Epithelial cell of proximal tubule (primary cell): ENCODE measurements at places on chromosomes 5 and 9. TPM values are rescaled to one million over a fixed set of nuclear protein-coding genes. Genes with fewer than 3 reads are reported as not detected.
A peak's percentile ranks its signal among the peaks of the same experiment; 100 is the strongest.

DNA sequence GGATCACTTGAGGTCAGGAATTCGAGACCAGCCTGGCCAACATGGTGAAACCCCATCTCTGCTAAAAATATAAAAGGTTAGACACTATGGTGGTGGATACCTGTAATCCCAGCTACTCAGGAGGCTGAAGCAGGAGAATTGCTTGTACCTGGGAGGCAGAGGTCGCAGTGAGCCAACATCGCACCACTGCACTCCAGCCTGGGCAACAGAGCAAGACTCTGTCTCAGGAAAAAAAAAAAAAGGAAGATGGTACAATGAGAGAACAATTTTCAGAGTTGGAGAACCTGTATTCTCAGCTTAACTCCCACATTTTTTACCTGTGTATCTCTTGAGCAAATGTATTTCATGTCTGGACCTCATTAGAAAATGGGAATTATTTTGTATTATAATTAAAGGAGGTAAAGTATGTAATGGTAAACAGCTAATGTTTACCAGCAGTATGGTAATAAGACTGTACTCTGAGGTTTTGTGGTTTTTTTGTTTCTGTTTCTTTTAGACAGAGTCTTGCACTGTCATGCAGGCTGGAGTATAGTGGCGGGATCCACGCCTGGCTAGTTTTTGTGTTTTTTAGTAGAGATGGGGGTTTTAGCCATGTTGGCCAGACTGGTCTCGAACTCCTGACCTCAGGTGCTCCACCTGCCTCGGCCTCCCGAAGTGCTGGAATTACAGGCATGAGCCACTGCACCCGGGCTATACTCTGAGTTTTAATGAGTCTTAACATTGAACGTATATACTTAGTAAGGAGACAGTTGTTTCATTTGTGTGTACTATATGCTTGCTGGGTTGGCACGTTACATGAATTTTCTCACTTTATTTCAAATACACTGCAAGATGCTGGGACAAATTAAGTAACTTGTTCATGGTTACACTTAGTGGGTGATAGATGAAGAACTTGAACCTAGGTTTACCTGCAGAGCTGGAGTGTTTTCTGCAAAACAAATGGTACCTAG is 16.2 kb downstream of the UHRF2 start:
- DNase-seq: no peak

Gene ITK
- total RNA-seq: 0.29 TPM in 1 of 2 replicates, not detected in the other

DNA sequence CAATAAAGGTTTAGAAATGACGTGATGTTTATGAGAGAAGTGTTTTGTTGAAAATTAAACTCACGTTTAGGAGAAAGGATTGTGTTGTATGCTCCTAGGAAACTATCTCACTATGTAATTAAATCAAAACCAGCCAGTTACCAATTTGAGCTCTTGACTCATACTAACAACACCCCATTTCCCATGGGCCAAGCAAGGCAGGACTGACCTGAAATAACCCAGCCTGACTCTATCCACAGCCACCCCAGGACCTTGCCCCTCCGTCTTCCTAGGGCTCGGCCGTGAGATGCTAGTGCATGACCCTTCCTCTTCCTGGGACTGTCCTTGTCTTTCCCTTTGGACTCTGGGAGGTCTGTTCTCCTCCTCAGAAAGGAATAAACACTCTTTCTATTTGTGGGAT is 16.4 kb downstream of the TLR4 start:
- DNase-seq: no peak

Gene LCN2
- 45.7 and 106 TPM in 2 replicates for total RNA-seq

Gene SLC36A2
- total RNA-seq: not detected in 2 replicates

Gene FGF10
- total RNA-seq: not detected in 2 replicates

- DNase-seq: no peak
Measured at GRCh38 chr9:31188496-31188895, 1195.9 kb upstream of the ACO1 start.

DNA sequence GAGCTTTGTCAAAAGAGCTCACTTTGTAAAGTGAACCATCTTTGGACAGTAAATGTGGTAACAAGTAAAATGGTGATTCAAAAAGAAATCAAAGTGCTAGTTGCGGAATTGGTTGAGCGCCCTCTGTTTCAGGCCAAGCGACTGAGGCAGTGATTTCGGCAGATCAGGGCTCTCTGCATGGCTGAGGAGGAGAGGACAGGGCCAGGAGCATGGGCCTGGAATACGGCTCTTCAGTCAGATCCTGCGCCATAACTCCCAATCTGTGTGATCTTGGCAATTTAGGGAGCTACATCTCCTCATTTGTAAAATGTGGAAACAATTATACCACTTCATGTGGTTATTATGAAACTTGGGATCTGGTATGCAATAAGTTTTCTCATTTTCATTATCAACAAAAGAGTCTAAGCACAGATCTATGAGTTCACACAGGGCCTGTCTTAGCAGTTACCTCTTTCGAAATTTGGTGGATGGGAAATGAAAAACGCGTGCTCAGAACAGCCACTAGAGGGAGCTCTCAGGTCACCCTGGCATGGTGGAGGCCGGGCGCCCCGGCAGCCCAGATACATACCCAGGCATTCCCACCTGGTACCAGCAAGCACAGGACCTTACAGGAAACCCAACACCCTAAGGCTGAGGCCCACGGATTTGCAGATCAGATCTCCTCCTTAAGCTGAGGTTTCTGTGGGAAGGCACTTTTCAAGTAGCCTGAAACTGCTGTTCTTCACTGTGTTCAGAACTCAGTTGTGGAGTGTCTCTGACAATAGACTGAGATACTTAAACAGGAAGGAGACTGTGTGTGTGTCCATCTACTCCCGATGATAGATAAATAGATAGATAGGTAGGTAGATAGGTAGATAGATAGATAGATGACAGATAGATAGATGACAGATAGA is 303.7 kb downstream of the RAB3C start:
- DNase-seq: no peak

GRCh38 chr5:5523066-5523505 is 100.6 kb downstream of the ICE1 start:
- no peak for DNase-seq

Gene SPATA31A7
- total RNA-seq: not detected in 2 replicates

- DNase-seq: no peak
Measured at GRCh38 chr9:102950346-102950745, 44.8 kb upstream of the CYLC2 start.

Gene ACER2
- total RNA-seq: 1.3 and 4.1 TPM in 2 replicates

DNA sequence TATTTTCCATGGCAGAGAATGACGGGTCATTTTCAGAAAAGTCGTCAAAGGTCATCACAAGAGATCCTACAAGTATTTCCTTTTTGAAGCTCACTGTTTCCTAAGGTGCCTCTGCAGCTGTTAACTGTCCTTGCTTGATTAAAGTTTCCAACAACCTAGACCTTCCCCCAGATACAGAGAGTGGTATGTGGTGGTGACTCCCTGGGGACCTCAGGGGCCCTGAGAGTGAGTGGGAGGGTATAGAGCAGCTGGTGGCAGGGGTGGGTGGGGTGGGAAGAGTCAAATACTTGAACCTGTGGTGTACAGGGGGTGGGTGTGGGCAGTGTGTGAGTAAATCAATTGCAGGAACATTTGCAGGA is 1.6 kb upstream of the CD72 start:
- no peak for DNase-seq

DNA sequence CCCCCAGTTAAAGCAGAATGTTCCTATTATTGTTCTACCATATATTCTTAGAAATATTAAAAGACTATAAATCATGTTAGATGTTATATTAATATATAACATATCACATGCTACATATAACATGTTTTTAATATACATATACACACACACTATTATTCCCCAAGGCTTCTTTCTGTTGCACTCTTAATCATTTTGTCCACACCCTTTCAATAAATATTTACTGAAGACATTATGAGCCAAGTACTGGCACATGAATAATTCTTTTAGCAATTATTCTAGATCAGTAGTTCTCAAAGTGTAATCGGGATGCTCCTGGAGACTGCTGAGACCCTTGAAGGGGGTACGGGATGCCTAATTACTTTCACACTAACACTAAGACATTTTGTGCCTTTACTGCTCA is 143.9 kb downstream of the GNAQ start:
- no peak for DNase-seq

GRCh38 chr9:70412832-70413463 is 1.5 kb downstream of the KLF9 start:
- DNase-seq: no peak

Gene VDAC1
- 295 and 368 TPM in 2 replicates for total RNA-seq

Gene PCDHA11
- not detected in 2 replicates for total RNA-seq

GRCh38 chr5:132254321-132254977 is 3.0 kb upstream of the PDLIM4 start:
- no peak for DNase-seq

GRCh38 chr5:117947121-117947520 is 1041.2 kb downstream of the DTWD2 start:
- DNase-seq: no peak

Gene UBTD2
- total RNA-seq: 15.1 and 25.2 TPM in 2 replicates

Gene GABRG2
- total RNA-seq: not detected in 2 replicates

DNA sequence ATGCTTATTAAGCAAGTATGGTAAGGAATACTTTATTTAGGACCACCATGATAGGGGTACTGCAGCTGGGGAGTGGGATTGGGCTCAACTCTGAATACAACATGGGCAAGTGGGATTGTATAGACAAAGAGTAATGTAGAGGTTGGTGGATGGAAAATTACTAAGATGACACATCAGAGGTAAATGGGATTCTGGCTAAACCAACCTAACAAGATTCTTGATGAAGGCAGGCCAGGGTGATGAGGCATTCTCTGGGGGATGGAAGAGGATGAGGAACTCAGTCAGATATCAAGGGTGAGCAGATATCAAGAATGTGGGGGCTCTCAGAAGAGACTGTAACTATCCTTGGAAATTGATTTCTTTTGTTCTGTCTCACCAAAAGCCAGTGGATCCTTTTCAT is 107.2 kb downstream of the NMUR2 start:
- no peak for DNase-seq

Gene HARS1
- 83.0 and 123 TPM in 2 replicates for total RNA-seq

- no peak for DNase-seq
Measured at GRCh38 chr5:153714798-153715197, 224.3 kb downstream of the GRIA1 start.

Gene SPAAR
- 0.29 TPM in 1 of 2 replicates, not detected in the other for total RNA-seq

Gene CD72
- 0.51 and 1.2 TPM in 2 replicates for total RNA-seq

GRCh38 chr5:170361116-170361515 is 28.1 kb downstream of the KCNMB1 start:
- DNase-seq: no peak

- no peak for DNase-seq
Measured at GRCh38 chr9:17532461-17532860, 46.4 kb upstream of the SH3GL2 start.

- peak; percentile 41 for DNase-seq
Measured at GRCh38 chr5:81948349-81948748, 23.5 kb upstream of the ATG10 start.

Gene DMGDH
- 0.80 and 1.9 TPM in 2 replicates for total RNA-seq

DNA sequence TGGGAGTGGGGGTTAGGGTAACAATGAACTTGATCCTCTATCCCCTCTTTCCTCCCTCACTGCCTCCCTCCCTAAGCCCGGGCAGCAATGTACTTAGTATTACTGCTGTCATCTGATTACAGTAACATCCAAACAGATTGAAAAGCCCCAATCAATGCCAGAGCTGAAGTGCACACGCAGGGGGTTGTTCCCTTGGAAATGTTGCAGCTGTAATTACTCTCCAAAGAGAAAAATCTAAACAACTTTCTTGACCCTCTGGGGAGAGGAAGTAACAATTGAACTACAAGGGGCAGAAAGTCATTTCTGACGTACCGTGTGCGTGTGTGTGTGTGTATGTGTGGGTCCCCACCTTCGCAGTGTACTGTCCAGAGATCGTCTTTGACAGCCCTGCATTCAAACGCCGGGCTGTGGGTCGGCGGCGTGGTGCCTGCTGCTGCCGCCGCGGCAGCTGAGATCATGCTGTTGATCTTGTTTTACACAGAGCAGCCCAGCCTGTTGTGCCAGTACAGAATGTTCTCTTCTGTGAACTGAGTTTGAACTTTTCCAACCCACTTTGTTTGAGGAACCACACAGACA is 66.0 kb upstream of the KLF9 start:
- DNase-seq: no peak

DNA sequence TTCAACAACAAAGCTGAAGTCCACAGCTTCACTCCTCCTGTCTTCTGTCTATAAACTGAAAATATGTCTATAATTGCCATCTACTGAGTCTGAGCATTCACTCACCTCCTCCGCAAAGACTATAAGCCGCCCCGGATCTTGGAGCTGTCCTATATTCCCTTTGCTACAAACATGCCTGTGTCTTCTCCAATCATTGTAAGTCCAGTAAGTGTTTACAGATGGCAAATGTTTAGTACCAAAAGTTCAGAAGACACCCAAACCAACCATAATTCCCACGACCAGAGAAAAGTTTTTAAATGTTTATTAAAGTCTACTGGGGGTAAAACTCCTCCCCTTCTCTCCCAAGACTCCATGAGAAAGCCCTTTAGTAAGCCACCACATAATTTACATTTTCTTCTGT is 80.9 kb downstream of the EBF1 start:
- no peak for DNase-seq

Gene PCDHGA11
- 2.6 and 2.7 TPM in 2 replicates for total RNA-seq

GRCh38 chr5:149374303-149374702 is 4.8 kb downstream of the IL17B start:
- DNase-seq: no peak

DNA sequence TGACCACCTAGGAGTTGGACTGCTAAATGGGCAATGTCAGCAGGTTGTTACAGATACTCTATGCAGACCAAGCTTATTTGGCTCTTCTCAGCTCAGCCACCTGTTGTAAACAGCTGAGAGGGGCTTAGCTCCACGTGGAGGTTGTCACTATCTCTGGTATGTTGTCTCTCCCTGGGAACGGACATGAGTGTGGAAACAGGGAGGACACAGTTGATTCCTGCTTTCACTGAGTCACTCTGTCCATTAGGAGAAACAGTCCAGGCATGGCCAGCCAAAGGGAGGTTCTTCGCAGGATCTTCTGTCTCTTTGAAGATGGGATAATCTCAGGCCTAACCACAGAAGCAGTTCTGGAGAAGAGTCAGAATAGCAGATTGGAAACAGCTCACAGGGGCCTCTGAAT is 121.2 kb downstream of the PALM2AKAP2 start:
- DNase-seq: no peak

- DNase-seq: no peak
Measured at GRCh38 chr5:39249564-39250274, 30.4 kb upstream of the FYB1 start.

DNA sequence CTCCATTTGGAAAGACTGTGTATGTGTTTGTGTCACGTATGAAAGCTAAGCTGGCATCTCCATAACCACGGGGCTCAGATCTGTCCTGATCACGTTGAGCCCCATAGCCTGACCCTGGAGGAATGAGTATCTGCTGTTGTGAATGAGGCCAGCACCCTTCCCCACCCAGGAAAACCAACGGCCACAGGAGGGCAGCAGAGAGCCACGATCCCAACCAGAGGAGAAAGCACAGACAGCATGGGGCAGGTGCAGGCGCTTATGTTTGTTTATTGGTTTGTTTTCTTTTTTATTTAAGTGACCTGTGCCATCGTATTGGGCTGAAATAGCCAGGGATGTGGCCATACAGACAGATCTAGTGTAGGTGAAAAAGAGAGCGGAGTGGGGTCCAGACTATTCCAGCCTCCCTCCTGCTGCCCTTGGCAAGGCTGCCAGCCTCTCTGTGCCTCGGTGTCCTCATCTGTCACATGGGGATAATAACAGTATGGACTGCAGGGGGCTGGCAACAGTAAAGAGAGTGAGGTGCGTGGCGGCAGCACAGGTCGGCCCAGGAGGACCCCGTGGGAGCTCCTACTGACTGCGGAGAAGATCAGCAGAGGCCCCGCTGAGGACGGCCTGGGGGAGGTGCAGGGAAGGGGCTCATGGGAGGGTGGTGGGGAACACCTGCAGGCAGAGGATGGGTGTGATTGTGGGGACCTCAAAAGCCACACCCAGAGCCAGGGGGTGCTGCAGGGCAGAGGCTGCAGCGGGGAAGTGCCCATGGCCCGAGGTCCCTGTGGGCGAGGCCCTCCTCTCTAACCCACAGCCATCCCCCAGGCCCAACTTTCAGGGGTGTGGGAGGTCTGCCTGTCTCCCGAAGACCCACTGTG is 12.1 kb downstream of the OR2V2 start:
- DNase-seq: no peak
